Adipose tissue (tissue), 3 donors: ENCODE measurements at places on chromosomes 2 and 18. TPM values are rescaled to one million over a fixed set of nuclear protein-coding genes. Genes with fewer than 3 reads are reported as not detected.

The ENOSF1 gene
- 32.2 TPM for polyA plus RNA-seq

The WIPF1 gene
- 43.9 TPM for polyA plus RNA-seq

The STAT4 gene
- polyA plus RNA-seq, result 0.90 TPM

The FOXD4L1 gene
- 0.11 TPM for polyA plus RNA-seq

The SATB2 gene
- 0.68 TPM for polyA plus RNA-seq

The FHOD3 gene
- 2.9 TPM for polyA plus RNA-seq

The PLGLB1 gene
- 2.6 TPM for polyA plus RNA-seq
